Activated T-helper 17 cell treated with anti-CD3 and anti-CD28 coated beads, Interleukin-2, amount 50 U/mL, for 72 hours (primary cell): ENCODE measurements at places on chromosomes 4 and X.
A peak's percentile ranks its signal among the peaks of the same experiment; 100 is the strongest.

GRCh38 chr4:10983885-10984640 lies 299.5 kb upstream of the CLNK start:
- no peak for ATAC-seq

DNA sequence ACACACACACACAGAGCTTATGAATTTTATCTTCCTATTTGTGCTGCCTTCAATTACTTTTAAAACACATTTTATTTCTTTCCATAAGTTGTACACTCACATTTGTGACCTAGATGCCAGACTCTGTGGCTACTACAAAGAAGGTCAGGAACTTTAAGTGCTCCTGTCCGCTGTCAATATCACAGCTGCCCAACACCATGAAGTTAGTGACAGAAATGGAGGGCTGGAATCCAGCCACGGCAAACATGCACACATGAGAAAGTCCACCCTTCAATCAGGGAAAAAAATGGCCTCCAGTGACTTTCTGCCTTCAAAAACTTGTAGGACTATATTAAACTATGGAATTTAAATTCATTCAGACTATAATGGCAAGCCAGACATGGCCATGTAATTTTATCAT lies 334.4 kb upstream of the FSTL5 start:
- ATAC-seq: no peak

DNA sequence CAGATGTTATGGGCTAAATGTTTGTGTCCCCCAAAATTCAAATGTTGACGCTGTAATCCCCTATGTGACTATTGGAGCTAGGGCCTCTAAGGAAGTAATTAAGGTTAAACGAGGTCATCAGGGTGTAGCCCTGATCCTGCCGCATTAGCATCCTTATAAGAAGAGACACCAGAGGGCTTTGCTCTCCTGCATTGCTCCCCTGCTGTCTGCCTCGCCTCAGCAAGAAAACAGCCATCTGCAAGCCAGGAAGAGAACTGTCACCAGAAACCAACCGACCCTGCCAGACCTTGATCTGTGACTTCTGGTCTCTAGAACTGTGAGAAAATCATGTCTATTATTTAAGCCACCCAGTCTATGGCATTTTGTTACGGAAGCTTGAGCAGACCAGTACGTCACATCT lies 331.9 kb downstream of the DCTD start:
- no peak for ATAC-seq

- no peak for ATAC-seq
Measured at GRCh38 chr4:10011885-10012284, 9.4 kb downstream of the SLC2A9 start.

DNA sequence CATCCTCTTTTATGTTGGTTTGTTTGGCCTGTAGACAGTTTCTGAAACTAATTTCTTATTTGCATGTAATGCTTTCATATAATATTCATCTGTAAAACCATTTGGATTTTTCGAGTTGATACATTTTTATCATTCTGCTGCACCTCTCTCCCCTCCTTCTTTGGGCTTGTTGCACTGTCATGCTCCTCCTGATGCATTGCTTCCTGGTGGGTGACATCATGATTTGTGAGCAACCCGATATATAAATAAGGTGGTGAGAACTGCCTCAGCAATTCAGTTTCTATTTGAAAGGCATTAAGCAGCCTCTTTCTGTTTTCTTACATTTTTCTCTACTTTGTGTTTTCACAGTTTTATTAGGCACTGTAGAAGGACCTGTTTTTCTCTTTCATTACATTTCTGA lies 515.7 kb downstream of the RPA4 start:
- ATAC-seq: peak; percentile 40

- no peak for ATAC-seq
Measured at GRCh38 chr4:185623444-185624258, 88.3 kb upstream of the PDLIM3 start.

- ATAC-seq: no peak
Measured at GRCh38 chr4:98993419-98994071, 2.0 kb upstream of the METAP1 start.

DNA sequence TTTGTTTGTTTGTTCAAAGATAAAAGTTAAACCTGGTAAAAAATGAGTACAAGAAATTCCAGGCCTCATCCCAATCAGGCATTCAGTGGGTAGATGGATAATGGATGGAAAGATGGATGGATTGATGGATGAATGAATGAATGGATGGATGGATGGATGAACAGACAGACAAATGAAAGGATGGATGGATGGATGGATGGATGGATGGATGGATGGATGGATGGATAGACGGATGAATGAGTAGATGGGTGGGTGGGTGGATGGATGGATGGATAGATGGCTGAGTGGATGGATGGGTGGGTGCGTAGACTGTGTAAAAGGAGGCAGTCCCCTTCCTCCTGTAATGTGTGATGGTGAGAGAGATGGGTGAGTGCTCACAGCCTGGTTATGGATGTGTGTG lies 206.7 kb downstream of the FRMPD4 start:
- ATAC-seq: no peak

DNA sequence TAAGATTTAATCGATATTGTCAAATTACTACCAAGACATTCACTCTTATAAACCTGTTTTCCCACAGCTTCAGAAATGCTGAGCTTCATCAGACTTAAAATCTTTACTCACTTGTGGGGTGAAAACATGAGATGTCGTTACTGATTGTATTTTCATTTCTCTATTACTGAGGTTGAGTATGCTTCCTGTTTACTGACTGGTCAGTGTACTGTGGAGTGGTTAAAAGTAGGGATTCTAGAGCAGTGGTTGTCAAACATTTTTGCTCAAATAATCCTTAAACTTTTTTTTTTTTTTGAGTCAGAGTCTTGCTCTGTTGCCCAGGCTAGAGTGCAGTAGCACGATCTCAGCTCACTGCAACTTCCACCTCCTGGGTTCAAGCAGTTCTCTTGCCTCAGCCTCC lies 50.3 kb downstream of the NSUN7 start:
- peak; percentile 35 for ATAC-seq

- ATAC-seq: no peak
Measured at GRCh38 chrX:12994321-12994720, 19.4 kb downstream of the TMSB4X start.
